ENCODE measurements at places on chromosomes 3 and 15.
A peak's percentile ranks its signal among the peaks of the same experiment; 100 is the strongest.

DNA sequence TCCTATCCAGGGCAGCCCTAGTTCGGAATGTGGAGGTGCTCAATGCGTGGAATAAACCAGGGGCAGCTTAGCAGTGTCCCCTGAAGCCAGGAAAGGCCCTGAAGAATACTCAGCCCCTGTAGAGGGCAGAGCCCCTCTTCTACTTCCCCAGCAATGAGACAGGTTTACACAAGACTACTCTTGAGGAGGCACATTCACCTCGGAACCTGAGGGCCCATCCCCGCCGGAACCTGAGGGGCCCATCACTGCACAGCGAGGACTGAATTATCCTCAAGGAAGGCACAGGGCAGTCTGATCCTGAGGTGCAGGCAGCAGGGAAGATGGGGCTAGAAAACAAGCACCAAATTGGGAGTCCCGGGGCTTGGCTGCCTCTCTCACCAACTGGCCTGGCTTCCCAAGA lies 22.2 kb downstream of the CCDC13 start:
- no peak for DNase-seq

GRCh38 chr15:52076889-52077781 lies 35.4 kb downstream of the BCL2L10 start:
- DNase-seq, result peak; percentile 93

DNA sequence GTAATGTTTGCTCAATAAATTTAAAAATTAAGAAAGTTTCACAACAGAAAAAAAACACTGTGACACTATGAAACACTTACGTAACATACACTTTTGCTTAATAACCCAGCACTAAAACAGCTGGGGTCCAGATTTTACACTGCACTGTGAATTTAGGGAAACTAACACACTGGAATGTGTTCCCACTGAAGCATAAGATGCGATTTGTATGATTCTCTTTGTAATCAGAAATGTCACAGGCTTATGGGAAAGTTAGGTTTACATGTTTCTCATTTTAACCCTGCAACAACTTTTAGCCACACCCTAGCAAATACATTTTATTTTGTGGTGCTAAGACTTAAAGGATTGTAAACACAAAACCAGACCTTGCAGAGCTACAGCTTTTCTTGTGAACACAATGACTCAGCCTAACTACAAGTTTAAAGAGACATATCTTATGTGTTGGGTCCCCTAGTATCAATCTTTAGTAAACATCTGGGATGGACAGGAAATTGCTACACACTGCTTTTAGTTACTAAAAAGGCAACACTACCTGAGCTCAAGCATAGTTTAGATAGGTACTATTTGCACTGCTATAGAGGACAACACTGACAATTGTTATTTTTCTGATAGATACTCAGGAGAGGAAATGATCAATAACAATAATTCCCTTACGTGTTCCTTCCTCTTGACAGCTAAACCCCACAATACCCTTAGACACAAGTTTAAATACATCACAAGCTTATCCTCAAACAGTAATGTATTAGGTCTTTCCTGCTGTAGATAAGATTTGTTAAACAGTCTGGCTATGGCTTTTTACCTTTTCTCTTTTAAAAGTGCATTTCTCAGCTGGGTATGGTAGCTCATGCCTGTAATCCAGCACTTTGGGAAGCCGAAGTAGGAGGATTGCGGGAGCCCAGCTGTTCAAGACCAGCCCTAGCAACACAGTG lies 3.8 kb downstream of the PLD1 start:
- peak; percentile 95 for DNase-seq

GRCh38 chr3:62604751-62605351 lies 231.5 kb upstream of the FEZF2 start:
- DNase-seq, result no peak

DNA sequence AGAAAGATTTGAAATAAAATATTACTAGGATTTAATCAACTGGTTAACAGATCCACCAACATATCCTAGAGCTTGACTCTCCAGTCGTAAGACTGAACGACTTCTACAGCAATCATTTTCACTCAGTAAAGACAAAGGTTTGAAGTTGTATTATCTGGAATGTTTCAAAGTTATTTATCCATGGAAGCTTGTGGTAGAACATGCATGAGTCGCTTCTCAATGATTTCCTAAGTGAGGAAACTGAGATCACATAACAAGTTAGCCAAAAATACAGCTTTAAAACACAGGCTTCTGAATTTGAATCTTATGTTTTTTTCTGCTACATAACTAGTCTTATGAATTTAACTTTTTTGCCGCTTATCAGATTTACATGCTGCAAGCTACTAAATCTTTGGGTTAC lies 241.8 kb downstream of the FOXP1 start:
- DNase-seq, result peak; percentile 82

DNA sequence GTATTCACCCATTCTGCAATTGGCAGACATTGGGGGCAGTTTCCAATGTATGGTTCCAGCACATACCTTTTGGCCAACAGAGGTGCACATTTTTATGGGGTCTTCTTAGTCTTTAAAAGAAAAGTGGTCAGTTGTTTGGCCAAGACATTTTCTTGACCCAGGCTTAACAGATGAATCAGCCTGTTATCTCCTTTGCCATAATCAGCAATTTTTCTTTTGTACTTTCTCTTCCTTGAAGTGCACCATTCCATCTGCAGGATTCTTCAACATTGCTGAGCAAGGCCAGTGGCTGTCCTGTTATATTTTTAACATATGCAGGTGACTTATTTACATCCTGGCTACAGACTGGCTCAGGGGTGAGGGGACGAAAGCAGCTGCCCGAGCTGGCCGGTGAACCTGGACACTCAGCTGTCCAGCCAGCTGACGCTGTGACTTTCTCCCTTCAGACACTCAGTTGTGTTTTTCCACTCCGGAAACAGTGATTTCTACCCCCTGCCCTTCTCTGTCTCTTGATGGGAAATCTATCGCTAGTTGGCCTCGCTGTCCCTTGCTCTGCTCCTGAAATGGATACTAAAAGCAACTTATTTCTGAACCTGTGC lies 96.5 kb upstream of the TNFAIP8L3 start:
- DNase-seq, result no peak

DNA sequence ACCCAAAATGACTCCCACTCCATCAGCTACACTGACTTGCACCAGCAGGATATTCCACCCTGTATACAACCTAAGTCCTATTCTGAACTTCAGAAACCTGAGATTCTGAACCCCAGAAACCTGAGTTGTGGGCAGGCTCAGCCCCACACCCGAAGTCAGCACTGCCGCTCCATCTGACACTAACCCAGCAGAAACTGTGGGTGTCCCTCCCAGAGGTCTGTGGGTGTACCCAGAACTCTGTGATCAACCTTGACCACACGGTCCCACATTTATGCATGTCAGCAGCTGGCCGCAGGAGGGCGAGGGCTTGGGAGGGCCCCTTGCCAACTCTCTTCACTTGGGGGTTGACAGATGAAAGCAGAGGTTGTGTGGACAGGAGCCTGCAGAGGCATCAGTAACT lies 9.3 kb downstream of the OXTR start:
- no peak for DNase-seq

GRCh38 chr3:137460944-137461343 lies 303.2 kb upstream of the SOX14 start:
- DNase-seq, result no peak

GRCh38 chr3:127422663-127423375 lies 135.0 kb upstream of the PRR20G start:
- DNase-seq, result no peak

- no peak for DNase-seq
Observed at GRCh38 chr3:42836150-42837123, 27.2 kb downstream of the ACKR2 start.

DNA sequence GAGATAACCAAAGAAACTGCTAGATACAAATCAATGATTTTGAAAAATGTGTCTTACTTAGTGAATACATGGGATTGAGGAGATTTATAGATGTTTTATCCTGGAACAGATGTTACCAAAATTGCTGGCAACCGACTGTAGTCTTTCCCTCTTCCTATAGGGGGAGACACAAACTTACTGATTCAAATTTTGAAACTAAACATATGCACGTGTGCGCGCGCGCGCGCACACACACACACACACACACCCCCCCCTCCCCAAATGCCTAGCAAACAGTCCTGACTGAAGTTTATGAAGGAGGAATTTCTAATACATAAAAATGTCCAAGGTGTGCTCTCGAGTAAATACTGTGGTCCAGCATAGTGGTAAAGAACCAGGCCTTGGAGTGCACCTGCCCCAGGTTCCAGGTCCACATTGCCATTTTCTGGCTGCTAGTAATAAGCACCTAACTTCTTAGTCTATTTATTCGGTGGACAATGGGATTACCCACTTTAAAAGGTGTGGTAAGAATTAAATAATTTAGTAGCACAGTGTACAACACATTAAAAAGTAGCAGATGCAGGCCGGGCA lies 18.5 kb upstream of the C3orf62 start:
- DNase-seq, result peak; percentile 26

GRCh38 chr3:167241048-167241845 lies 138.8 kb downstream of the ZBBX start:
- DNase-seq, result no peak

DNA sequence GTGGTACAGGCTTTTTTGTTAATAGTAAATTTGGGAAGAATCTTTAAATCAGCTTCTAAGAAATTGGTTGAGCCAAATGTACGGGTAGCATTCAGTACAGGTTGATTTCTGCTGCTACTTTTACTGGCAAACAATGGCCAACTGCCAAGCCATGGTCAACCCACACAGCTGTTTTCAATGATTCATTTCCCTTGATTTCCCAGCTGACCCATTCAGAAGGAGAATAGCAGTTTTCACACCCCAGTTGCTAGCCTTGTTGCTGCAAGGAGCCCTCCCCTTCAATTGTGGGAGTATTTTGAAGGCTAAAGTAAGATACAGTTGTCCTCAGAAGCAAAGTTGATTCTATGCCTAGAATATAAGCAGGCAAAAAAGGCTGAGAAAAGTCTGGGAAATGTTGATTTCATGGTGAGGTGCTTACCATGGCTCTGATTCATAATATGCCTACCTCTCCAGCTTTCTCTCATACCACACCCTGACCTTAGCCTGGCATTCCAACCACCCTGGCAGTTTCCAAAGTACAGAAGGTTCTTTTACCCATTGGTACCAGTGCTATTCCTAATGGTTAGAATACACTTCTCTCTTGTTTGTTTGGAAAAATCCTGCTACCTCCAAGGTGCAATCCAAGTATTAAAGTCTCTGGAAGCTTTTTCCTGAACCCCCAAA lies 320.3 kb upstream of the TGFBR2 start:
- peak; percentile 99 for DNase-seq

- no peak for DNase-seq
Observed at GRCh38 chr3:124381575-124382333, 348.5 kb upstream of the UMPS start.

DNA sequence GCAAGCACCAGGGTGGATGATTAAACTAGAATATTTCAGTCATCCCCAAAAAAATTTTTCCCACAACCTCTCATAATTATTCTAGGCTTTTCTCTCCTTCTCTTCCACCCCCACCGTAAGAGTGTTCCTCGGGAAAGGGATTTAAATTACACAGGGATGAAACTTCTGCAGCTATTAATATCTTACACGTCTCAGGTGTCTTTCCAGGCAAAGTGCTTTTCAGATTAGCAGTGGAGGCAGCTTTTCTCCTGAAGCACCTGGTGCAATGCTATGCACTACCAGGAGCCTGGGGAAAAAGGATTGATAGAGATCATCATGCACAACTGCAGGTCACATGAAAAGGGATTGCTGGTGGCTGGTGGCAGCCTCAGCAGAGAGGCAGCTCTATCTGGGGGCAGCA lies 250.4 kb downstream of the NTRK3 start:
- no peak for DNase-seq

DNA sequence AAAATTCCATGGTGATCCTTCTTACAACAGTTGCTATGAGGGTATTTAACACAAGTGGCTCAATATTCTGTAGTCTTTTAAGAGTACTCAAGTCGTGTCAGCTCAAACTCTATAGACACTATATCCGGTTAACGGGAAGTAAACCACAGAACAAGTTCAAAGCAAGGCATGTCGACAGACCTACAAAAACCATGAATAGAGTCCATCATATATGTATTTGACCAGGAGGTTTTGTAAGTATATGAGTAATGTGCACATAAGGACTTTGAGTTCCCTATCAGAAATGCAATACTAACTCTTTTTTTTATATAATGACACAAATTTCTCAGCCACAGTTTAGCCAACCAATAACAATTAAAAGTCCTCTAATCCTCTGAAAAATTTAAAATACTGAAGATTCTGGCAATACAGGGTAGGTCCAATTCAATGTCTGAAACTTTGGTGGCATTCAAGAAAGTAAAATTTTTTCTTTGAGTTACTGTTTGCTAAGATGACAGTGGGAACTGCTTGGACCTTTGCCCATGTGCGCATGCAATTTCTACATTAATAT lies 93.7 kb downstream of the NEK10 start:
- DNase-seq, result no peak

- peak; percentile 82 for DNase-seq
Observed at GRCh38 chr3:100891033-100891432, 102.2 kb downstream of the ABI3BP start.

DNA sequence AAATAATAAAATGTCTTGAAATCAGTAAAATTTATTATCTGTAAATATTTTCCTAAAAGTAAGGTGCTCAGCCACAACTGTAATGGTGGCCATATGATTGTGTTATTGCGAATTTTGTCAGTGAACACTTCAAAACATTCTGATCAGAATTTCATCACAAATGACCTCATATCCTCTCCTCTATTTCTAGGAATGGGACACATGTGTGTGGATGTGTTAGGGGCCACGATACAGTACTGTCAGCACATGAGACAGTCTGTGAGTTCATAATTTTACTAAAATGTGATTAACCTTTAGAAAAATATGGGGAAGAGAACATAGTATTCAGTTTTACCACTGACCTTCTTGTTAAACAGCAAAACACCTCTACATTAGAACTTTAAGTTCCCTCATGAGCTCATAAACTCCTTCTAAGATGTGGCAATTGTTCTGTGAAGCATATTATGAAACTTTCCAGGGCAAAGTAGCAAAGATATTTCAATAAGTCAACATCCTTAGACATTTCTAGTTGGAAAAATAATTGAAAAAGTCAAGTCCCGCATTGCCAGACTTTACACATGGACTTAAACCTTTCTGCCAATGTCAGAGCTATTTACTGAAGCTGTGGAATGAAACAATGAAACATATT lies 158.2 kb upstream of the ABI3BP start:
- peak; percentile 74 for DNase-seq

DNA sequence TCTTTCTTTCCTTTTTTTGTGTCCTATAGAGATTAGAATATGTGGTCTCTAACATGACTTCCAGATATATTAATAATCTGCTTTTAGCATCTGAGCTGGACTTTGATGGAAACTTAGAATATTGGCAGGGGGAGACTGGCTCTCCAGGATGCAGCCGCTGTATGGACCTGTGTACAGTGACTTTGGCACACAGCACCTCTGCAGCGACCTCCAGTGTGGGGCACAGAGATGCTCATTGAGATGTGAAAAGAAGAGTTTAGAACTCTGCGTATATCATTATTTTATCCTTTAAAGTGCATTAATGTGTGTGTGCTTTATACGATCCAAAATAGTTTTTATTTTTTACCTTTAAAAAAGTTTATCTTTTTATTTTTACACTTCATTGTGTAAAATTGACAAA lies 18.3 kb downstream of the CFAP161 start:
- DNase-seq, result no peak
